ENCODE measurements at places on chromosomes 13 and 19.

DNA sequence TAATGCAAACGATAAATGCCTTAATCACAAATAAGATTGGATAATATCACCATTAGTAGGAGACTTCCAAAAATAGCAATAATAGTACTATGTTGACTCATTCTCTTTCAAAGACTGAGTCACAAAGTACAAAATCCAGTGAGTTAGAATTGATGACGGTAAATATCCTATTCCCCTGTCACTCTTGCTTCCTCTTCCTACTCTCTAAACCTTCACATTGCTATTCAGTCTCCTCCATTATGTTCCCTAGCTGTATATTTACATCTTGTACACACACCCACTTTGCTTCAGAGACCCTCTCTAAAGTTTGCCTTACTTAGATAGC lies 26.3 kb upstream of the INTS6 start:
- no peak for DNase-seq

DNA sequence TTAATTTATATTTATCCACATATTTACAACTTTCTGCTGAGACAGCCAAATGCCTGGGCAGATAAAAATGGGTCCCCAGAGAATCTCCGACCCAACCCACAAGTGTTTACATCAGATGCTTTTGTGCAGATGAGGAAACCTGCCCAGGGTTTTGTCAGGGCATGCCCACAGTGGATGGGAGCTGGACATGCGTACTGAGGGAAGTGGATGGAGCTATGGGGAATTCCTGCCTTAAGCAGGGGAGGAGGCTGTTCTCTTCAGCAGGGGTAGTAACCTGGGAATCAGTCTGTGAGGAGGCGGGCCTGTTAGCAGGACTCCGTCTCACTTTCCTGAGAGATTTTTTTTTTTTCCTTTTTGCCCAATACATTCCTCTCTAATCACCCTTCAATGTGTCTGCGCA lies 122.9 kb downstream of the RFC3 start:
- no peak for DNase-seq

GRCh38 chr13:58573743-58574142 lies 942.2 kb downstream of the PCDH17 start:
- DNase-seq: no peak

DNA sequence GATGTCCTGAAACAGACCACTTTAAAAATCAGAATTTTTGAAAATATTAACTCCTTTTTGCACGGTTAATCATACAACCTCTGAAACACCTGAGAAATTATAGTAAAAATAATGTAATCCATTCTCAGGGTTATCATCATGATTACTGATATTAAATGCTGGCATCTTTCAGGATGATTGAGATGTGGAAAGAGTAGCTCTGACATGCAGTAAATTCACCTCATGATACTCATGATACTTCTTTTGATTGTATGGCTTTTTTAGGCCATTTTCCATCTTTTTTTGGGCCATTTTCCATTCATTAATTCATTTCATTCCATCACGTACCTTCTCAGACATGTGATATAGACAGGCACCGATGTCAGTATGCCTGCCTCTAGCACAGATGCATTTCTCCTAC lies 85.1 kb downstream of the FGF14 start:
- DNase-seq: no peak

- peak; percentile 10 for DNase-seq
These were observed 344.1 kb downstream of the UQCRFS1 start for GRCh38 chr19:28868836-28869235.

DNA sequence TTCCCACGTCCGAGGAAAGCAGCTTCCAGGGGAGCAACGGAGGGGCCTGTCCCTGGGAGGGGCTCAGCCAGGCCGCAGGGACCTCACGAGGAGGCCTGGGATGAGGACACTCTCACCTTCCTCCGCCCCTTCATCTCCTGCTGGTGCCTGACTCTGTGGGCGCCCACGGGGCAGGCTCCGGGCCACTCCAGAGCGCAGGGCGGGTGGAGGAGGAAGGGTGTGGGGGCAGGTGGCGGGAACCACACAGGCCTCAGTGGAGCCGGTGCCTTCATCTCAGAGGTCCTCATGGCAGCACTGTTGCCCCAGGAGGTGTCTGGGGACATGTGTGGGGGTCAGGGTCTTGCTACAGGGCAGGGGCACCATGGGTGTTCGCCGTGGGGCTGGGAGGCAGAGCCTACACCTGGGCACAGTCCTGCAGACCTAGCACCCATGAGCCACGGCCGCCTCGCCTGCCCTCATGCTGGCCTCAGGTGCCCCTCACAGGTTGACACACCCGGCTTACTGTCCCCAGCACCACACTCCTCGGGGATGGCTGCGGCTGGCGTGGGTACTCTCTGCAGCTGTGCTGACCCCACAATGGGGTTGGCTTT lies 10.1 kb upstream of the TMEM255B start:
- DNase-seq: no peak

Data from DMS79 treated with DMSO at 0.1 percent for 48 hours (cell line).